ENCODE measurements at places on chromosomes 11 and 22.

DNA sequence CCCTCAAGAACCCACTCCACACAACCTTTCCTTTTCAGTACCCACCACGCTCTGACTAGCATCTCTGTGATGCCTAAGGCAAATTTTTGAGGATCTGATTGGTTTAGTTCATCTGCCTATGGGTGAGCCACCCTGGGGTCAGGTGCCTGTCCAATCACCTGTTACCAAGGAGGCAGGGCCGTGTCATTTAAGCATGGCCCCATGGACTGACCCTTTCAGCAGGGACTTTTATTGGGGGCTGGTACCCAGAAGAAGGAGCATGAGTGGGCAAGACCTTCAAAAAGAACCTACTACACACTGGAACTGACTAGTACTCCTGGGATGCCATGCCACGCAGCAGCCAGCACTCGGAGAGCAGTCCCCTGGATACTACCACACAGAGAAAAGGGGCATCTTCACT is 28.4 kb downstream of the C11orf91 start:
- no peak for DNase-seq

- no peak for DNase-seq
These were observed 1021.4 kb downstream of the BRD1 start for GRCh38 chr22:48806227-48806781.

DNA sequence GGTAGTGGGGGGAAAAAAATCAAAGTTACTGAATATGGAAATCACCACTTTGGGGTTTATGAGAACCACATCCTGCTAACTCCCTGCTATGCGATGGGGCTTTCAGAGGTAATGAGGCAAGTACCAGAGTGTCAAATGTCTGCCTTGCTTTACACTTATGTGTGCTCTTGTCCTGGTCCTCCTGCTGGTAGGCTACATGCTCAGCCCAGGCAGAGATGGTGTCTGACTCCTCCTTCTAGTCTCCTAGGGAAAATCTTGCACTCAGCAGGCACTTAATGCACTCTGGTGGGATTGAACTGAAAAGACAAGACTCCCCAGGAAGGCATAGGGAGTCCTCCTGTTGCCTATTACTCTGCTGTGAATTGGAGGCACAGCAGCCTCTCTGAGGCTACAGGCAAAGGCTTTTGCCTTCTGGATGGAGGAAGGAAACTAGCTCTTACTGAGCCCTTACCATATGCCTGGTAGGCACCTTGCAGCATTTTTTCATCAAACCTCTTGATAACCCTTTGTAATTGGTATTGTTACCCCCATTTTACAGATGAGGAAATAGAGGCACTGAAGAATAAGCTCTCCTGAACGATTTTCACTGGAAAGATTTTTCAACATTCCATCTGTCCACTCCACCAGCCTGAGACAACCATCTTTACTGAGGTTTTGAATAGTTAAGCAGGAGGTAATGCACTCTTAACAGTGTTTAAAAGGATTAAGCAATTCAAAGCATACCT is 132.1 kb upstream of the PAX6 start:
- DNase-seq: no peak

DNA sequence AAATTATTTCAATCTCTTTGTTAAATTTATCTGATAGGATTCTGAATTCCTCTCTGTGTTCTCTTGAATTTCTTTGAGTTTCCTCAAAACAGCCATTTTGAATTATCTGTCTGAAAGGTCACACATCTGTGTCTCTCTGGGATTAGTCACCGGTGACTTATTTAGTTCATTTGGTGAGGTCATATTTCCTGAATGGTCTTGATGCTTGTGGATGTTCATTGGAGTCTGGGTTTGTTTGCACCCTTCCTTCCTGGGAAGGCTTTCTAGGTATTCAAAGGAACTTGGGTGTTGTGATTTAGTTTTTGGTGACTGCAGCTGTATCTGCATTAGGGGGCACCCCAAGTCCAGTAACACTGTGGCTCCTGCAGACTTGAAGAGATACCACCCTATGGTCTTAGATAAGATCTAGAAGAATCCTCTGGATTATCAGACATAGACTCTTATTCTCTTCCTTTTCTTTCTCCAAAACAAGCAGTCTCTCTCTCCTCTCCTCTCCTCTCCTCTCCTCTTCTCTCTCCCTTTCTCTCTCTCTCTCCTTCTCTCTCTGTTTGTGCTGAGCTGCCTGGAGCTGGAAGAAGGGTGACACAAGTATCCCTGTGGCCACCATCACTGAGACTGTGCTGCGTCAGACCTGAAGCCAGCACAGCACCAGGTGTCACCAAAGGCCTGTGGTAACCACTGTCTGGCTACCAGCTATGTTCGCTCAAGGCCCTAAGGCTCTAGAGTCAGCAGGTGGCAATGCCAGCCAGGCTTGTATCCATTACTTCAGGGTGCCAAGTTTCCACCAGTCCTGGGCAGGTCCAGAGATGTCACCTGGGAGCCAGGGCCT is 3.3 kb upstream of the HEPN1 start:
- no peak for DNase-seq
